ENCODE measurements at places on chromosomes 13 and 19.

DNA sequence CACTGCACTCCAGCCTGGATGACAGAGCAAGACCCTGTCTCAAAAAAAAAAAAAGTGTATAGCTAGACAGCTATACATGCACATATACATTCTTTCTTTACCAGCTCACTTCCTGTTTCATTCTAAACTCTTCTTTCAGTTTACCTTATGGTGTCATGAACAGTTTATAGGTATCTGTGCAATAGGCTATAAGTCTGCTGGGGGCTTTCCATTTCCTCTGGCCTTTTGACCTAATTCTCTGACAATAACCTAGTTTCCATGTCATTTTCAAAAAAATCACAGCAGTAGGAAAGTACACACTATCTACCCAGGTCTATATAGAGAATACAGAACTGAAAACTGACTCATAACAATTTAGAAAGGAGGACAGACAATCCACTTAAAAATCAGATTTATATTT is 24.4 kb upstream of the URAD start:
- no peak for DNase-seq

DNA sequence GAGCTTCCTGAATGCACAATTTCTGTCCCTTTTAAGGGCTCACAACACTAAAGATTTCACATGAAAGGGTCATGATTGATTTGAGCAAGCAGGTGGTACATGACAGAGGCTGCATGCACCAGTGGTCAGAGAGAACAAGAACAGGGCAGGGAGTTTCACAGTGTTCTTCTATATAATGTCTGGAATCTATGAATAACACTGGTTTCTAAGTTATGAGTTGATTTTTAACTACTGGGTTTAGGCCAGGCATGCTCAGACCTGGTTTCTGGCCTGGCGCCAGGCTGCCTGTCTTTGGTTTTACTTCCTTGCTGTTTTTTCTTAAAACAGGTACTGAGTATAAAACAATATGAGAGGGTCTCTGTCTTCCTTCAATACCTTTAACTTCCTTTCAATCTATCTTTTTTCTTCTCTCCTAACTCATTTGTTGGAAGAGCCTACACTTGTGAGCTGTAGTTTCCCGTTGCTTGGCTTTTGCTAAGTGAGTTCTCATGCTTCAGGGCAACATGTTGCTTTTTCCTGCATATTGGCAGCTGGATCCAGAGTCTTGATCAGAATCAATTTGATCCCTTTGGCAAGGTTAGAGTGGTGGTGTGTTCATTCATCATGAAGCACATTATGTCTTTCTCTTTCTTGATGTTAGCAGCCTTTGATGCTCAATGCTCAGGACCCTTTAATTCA is 38.5 kb upstream of the FGF14 start:
- no peak for DNase-seq

- no peak for DNase-seq
These were observed 72.4 kb upstream of the NBEA start for GRCh38 chr13:34869696-34870095.

DNA sequence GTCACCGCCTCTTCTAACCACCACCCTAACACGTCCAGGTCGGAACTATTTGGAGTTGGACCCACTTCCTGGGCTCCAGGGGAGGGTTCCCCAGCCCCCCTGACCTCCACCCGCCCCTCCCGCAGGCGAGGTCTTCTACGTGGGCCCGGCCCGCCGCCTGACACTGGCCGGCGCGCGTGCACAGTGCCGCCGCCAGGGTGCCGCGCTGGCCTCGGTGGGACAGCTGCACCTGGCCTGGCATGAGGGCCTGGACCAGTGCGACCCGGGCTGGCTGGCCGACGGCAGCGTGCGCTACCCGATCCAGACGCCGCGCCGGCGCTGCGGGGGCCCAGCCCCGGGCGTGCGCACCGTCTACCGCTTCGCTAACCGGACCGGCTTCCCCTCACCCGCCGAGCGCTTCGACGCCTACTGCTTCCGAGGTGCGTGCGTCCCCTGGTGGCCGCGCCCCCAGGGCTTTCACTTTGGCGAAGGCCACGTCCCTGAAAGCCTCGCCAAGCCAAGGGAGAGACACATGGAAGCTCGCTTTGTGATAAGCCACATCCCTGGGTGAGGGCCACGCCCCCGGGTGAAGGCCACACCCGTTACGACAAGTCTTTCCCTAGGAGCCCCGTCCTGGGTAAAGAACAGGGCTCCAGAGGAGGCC is 13.2 kb downstream of the NCAN start:
- DNase-seq = no peak

- no peak for DNase-seq
These were observed 169.8 kb downstream of the SHISA2 start for GRCh38 chr13:25881971-25882451.

- peak; percentile 5 for DNase-seq
These were observed 29.1 kb downstream of the CNFN start for GRCh38 chr19:42360787-42361544.

DNA sequence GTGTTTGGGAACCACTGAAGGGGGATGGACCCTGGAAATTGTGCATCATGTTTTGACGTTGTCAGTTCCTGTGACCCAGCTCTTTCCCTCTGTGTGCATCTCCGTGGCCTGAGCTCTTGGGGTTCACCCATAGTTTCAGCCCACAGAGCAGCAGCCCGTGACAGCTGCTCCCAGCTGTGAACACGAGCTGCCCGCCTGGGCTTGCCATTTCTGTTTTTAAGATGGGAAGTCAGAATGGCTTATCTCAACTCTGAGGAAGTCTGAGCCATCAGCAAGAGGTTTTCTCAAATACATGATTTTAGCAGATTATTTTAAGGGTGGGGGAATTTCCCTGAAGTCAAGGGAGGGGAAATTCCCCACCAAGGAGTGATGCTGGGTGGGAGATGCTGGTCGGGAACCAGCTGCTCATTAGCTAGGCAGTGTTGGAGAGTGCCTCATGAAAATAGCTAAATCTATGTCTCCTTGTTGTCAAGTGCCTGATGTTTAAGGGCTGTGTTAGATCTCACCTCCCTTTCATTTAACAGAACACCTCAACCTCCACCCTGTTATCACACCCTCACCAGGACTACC is 34.8 kb upstream of the C1QTNF9 start:
- no peak for DNase-seq

GRCh38 chr13:93955904-93956303 is 523.6 kb downstream of the DCT start:
- no peak for DNase-seq

- DNase-seq = peak; percentile 40
These were observed at the start of gene C5AR2 for GRCh38 chr19:47331931-47332547. Gene C5AR2, plus strand, starts transcription at chr19:47332175. Its CDS starts 8,625 bp downstream, at chr19:47340800.

All from stromal cell of bone marrow (primary cell).